ENCODE measurements at places on chromosomes 2 and 18. TPM values are rescaled to one million over a fixed set of nuclear protein-coding genes. Genes with fewer than 3 reads are reported as not detected.

The ICOS gene
- 0.60 TPM for total RNA-seq

DNA sequence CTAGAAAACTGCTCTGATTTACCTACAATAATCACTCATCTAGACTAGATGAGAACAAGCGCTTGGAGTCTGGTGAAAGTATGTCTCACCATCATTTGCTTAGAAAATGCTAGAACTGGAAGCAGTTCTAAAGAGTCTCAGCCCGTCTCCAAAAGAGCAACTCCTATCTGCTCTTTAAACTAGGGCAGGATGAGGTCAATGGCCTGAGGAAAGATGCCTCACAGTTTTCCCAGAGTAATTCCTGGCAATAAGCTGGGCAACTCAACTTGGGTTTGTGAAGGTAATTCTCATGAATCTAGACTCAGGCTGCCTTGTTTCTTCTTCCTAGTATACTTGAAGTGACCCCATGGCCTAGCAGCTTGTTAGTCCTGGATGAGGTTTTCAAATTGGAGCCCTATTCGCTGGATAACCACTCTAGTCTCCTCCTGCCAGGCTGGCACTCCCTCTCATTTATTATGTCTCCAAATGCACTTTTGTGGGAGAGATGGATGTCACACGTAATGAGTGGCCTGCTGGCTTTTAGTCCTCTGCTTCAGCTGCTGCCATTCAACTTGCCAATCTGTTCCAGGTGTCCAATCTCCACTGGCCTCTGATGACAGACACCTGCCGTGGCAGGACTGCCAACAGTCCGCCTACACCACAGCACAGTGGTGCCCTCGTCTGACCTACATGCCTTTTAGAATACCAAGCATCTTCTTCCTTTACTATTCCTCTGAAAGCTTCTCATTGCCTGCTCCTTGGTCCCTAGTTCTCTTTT, 80.9 kb downstream of the CABYR start:
- DNase-seq: no peak

GRCh38 chr18:36831139-36831538, 2.2 kb downstream of the KIAA1328 start:
- no peak for DNase-seq

DNA sequence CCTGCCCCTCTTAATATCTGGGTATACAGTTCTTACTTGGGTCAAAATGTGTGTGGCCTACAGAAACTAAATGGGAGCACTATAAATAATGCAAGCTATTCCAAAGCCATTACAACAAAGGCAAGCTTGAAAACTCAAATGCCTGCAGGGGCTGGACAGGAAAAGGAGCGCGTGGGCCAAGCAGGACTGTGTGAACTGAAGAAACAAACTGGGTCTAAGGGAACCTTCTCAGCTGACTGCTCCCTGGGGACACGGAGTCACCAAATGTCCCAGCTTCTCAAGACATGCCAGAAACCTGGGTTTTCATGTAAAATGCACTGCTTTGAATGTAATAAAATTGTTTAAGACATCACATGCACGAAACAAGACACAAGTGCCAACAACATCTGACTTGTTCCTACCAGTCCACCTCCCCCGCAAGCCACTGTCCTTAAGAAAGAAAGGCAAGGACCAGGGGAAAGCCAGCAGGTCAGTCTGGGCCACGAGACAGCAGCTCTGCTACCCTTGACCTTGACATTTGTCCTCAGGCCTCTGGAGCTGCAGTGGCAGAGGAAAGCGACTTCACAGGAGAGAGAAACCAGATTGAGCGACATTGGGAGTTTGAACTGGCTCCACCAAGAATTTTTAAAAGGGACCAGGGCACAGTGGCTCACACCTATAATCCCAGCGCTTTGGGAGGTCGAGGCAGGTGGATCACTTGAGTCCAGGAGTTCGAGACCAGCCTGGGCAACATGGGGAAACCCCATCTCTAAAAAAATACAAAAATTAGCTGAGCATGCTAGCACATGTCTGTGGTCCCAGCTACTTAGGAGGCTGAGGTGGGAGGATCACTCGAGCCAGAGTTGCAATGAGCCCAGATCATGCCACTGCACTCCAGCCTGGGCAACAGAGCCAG, 89.7 kb upstream of the SH3BP4 start:
- DNase-seq: no peak

Measured in transverse colon (tissue), 4 donors.